ENCODE measurements at places on chromosomes 1 and 21. TPM values are rescaled to one million over a fixed set of nuclear protein-coding genes. Genes with fewer than 3 reads are reported as not detected.

Gene SPRR4
- total RNA-seq: not detected

Gene JAM2
- 0.79 TPM for total RNA-seq

Gene OVAAL
- total RNA-seq: not detected

Gene ELAPOR1
- total RNA-seq: 0.67 TPM

Gene CD5L
- total RNA-seq: not detected

Gene CADM3
- 0.30 TPM for total RNA-seq

Gene SPAG17
- not detected for total RNA-seq

Gene RGS13
- total RNA-seq: not detected

Gene ADAM30
- not detected for total RNA-seq

Gene HCN3
- total RNA-seq: 0.20 TPM

Gene NBPF10
- total RNA-seq: 0.13 TPM

Gene AKR7A3
- 0.89 TPM for total RNA-seq

Gene ATP6V1G3
- total RNA-seq: not detected

Gene OR2L3
- not detected for total RNA-seq

Gene ACTN2
- total RNA-seq: not detected

Gene GNAT2
- total RNA-seq: 0.34 TPM

Gene C1orf94
- total RNA-seq: not detected
